Vagina (tissue), 2 donors: ENCODE measurements at places on chromosomes 5 and 9.

GRCh38 chr9:93664549-93665120, 88.3 kb downstream of the PHF2 start:
- no peak for DNase-seq

DNA sequence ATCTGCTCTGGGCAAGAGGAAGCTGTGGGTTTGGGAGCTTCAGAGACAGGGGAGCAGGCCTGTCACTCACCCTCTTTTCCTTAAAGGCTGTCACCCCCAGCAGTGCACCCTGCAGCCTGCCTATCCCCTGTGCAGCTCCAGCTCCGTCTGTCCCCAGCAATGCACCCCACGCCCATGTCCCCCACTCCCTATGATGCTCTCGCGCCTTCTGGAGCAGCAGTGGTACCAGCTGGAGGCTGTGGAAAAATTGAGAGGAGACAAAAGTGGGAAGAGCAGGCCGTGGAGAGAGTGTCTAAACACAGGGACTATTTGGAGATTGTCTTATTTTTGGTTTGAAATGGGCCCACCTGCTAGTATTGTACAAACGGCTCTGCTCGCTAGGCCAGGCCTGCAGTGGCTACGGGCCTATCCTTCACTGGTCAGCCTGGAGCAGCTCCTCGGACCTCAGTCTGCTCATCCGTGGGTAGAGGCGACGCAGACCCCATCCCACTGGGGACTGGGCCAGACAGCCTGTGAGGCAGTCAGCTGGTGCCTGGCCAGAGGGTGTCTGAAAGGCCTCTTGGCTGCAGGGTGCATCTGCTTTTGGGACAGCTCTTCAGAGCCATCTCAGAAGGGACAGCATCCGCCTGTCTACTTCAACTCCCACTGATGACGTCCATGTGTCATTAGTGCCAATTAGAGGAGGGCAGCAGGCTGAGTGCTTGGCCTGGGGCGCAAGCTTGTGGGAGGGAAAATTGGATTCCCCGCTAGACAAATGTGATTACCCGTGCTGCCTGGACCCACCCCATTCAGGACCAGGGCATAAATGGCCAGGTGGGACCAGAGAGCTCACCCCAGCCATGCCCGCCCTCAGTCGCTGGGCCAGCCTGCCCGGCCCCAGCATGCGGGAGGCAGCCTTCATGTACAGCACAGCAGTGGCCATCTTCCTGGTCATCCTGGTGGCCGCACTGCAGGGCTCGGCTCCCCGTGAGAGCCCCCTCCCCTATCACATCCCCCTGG, at the start of gene DBH:
Gene DBH, plus strand, starts transcription at position 831 of the 999 bp plus-strand sequence. Its CDS starts 9 bp downstream, at position 840.
- DNase-seq, result no peak

GRCh38 chr9:94912700-94913249, 186.3 kb downstream of the AOPEP start:
- no peak for DNase-seq

GRCh38 chr9:71634752-71635151, 133.6 kb downstream of the CEMIP2 start:
- DNase-seq, result no peak

- no peak for DNase-seq
These were observed 128.7 kb downstream of the C5orf15 start for GRCh38 chr5:133839721-133840120.

DNA sequence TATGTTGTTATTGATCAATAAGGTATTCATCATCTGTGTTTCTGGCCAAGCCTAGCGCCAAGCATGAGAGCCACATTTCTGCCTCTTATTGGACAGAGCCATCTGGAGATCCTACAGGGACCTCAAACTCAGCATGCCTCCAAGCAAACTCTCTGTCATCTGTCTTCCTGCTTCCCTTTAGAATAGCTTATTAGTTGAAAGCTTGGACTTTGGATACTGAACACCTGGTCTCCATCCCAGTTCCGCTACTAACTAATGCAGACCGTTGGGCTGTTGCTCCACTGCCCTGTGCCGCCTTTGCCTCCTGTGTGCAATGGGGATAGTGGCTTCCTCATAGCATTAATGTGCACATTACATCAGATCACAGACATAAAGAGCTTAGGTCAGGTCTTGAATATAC, 65.5 kb downstream of the MAP1B start:
- no peak for DNase-seq

DNA sequence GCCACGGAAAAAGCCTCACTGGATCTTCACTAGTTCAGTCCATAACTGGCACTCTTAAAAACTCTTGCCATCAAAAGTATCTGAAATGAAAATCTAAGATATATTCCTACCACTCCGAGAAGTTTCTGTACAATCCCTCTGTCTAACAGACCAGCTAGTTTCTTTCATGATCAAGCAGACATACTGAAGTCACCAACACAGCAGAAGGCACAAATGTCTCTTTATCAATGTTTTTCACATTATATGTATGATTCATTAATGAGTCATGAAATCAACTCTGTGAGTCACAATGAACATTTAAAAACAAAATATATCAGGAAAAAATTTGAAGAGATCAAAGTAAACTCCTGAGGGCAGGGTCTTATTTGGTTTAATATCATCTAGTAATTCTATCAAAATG, 50.8 kb downstream of the F2R start:
- DNase-seq, result no peak

GRCh38 chr9:16668734-16669295, 201.7 kb downstream of the BNC2 start:
- DNase-seq, result no peak

DNA sequence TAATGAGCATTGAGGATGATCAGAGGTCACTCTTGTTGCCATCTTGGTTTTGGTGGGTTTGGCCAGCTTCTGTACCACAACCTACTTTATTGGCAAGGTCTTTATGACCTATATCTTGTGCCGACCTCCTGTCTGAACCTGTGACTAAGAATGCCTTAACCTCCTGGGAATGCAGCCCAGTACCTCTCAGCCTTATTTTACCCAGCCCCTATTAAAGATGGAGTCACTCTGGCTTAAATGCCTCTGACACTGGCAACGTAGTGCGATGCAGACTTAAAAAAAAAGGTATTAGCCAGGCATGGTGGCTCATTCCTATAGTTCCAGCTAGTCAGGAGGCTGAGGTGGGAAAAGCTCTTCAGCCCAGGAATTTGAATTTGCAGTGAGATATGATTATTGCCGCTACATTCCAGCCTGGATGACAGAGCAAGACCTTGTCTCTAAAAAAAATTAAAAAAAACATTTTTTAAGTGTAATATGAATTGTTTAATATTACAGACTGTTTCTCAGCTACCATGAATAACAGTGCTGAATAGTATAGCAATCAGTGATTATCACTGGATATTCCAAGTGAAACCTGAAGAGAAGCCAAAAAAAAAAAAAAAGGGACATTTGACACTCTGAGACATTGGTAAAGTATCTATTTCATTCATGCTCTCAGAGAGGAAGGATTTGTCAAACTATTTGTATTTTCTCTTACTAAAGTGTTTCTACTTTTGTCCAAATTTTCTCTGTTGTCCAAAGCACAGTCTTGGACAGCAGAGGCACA, 18.3 kb upstream of the STOM start:
- no peak for DNase-seq

GRCh38 chr9:37105234-37105633, 15.1 kb upstream of the ZCCHC7 start:
- no peak for DNase-seq

- DNase-seq, result no peak
These were observed 2.5 kb downstream of the TNPO1 start for GRCh38 chr5:72818866-72819534.

DNA sequence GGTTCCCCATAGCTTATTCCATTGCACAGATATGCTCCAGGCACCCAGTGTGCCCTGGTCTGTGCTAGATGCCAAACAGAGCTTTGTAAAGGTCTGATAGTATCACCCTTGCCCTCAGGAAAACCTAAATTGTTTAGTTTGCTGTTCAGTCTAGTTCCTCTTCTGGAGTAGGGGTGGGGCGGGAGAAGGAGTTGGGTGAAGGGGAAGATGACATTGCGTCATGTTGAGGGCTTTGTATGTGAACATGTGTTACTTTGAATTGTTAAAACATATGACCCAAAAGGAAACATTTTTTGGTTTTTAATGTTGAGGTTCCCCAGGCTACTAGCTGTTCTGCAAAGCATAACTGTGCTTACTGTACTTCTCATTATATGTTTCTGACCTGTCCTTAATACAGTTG, 40.6 kb downstream of the HACD4 start:
- DNase-seq, result no peak

- no peak for DNase-seq
These were observed 66.4 kb downstream of the MACROH2A1 start for GRCh38 chr5:135332519-135333150.

GRCh38 chr9:91900797-91901177, 49.2 kb downstream of the ROR2 start:
- no peak for DNase-seq

GRCh38 chr9:123724211-123724796, 205.6 kb downstream of the DENND1A start:
- no peak for DNase-seq

GRCh38 chr5:139410993-139411828, 7.3 kb upstream of the SPATA24 start:
- DNase-seq, result no peak

- no peak for DNase-seq
These were observed 139.3 kb upstream of the SHB start for GRCh38 chr9:38208206-38208901.

GRCh38 chr5:151084363-151084762, 3.5 kb upstream of the TNIP1 start:
- no peak for DNase-seq

- peak; percentile 77 for DNase-seq
These were observed 71.9 kb downstream of the AMBP start for GRCh38 chr9:114006155-114006550.

DNA sequence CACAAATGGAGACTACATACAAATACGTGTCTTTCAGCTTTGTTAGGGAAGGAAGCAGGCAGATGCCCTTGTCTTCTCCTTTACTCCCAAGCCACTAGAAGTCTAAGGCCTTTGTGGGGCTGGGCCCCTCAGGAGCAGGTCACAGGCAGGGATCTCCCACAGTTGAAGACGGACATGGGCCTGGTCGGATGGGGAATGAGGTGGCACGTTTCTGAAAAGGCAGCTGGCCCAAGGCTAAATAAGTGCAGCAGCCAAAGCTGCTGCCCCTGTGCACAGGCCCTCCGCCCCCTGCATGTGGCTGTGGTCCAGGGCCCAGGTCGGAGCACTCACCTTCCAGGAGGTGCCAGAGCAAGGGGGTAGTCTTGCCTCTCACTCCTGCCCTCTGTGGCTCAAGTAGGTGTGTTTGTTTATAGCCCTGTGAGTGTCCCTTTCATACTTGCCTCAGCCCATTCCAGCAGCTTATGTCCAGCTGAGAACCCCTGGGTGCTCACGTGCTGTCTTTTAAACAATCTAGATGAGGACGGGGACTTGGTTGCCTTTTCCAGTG, 1.8 kb downstream of the SQSTM1 start:
- no peak for DNase-seq

GRCh38 chr9:89096807-89097206, 81.8 kb downstream of the SHC3 start:
- no peak for DNase-seq

- DNase-seq, result no peak
These were observed 11.2 kb downstream of the AK8 start for GRCh38 chr9:132866898-132867297.

GRCh38 chr5:167030500-167031120, 1260.8 kb upstream of the WWC1 start:
- DNase-seq, result no peak

- DNase-seq, result no peak
These were observed 102.1 kb upstream of the CEP78 start for GRCh38 chr9:78133751-78134150.

DNA sequence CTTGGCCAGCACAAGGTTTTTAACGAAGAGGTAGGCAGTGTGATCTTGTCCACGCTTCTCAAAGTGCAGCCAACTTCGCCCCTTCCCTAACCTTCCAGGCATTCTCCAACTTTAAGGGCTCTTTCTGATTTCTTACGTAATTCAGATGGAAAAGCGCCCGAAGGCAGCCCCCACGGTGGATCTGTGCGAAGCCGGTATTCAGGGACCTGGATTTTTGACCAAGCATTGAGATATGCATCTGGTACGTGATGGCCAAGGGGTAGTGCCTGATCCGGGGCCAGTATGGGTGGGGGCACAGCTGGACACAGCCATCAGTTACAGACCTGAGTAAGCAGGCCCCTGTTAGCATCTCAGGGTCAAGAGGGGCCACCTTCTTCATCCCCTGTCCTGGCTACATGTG, 80.0 kb downstream of the AMBP start:
- no peak for DNase-seq

DNA sequence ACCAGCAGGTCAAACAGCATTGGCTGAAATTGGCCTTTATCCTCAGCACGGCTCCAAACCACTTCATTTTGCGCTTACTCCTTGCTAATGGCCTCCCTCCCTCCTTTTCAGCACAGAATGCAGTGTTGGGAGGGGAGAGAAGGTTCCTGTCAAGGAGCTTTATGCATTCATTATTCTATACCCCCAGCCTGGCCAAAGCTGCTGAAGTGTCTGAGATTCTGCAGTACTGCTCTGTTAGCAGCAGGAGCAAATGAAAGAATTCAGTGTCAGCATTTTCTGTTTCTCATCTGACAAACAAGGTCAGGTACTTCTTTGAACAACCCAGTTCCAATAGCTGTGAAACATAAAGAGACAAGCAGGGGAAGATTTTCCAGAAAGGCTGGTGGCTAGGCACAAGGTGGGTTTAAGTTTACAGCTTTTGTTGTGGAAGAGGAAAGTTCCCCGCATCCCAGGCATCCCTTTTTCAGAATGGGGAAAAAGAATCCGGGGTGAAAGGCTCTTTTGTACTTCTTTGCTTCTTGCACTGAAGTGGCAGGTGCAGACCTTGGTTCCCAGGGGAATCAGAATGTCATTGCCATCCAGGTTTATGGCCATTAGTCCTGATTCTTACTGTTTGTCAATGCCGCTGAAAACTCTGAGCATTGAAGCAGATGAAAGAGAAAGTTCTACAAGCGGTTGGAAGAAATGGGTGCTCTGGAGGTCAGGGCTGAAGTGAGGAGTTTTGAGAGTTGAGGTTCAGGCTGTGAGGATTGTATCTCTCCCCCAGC, 109.3 kb upstream of the APC start:
- DNase-seq, result no peak

GRCh38 chr5:161373345-161373707, 173.2 kb downstream of the GABRB2 start:
- no peak for DNase-seq
